ENCODE measurements at places on chromosomes 5 and 9. TPM values are rescaled to one million over a fixed set of nuclear protein-coding genes. Genes with fewer than 3 reads are reported as not detected.

Gene VPS13A
- total RNA-seq, result 26.1 TPM

Gene PPIC
- total RNA-seq, result 45.8 TPM

Gene CLTA
- total RNA-seq, result 760 TPM

- peaks cover 9% of the 10 kb centered on the region for H3K36me3 ChIP-seq
- DNase-seq, result no peak
- H3K27ac ChIP-seq, result no peak overlapping the region
- no peak overlapping the region for H3K4me3 ChIP-seq
- no peaks in the 10 kb centered on the region for H3K27me3 ChIP-seq
- no peaks in the 10 kb centered on the region for H3K4me1 ChIP-seq
These were observed 12.6 kb upstream of the NANS start for GRCh38 chr9:98043915-98044314.

DNA sequence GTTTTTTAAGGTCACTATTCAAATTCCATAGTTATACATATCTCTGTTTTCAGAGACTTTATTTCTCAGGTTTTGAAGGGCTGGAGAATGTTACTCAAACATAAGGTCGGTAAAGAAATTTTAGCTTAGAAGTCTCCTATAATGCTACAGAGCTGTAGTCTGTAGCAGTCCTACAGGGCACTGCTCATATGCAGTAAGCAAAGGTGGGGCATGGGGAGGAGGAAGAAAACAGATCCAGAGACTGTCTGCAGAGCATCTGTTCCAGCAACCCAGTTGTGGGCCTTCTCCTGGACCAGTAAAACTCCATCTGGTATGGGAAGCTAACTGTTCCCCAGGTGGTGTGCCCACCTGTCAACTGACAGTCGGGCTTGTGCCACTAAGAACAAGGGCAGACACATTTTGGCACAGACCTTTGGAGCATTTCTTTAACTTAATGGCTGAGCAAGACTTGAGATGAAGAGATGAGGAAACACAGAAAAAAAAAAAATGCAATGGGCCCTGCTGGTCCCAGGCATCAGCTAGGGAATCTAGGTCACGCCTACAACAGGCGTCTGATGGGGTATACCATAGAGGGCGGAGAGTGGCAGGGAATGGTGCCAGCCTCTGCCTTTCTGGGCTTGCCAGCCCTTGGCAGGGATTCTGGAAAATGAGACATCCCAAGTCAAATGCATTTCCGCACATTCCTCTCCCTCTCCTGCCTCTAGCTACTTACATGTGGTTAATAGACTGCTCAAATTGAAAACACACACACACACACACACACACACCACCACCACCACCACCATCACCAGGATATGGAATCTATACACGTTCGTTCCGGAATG, 218.9 kb downstream of the ARL15 start:
- H3K36me3 ChIP-seq, result no peaks in the 10 kb centered on the region
- H3K4me3 ChIP-seq, result no peak overlapping the region
- no peak for DNase-seq
- no peak overlapping the region for H3K27ac ChIP-seq

Gene UGT3A1
- total RNA-seq, result not detected

Gene EGFL7
- total RNA-seq, result 42.3 TPM

DNA sequence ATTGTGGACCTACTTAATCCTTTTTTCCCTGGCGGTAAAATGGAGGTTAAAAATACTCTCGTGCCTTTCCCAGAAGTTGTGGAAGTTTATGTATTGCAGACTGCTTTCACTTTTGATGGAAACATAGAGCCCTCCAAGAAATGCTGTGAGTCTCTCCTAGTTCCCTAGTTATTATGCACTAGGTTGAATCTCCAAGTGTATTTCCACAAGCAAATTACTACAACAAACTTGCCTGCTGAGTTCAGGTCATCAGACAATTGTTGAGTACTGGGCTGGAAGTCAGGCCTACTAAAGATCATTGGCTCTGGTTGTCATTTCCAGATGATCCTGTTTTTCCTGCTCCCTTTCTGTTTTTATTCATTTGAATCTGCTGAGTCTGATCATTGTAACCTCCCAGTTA, 104.1 kb downstream of the CD180 start:
- no peaks in the 10 kb centered on the region for H3K27me3 ChIP-seq
- H3K4me1 ChIP-seq, result no peaks in the 10 kb centered on the region
- H3K27ac ChIP-seq, result no peak overlapping the region

GRCh38 chr5:31361234-31361633, 167.7 kb downstream of the CDH6 start:
- no peaks in the 10 kb centered on the region for H3K36me3 ChIP-seq
- H3K4me1 ChIP-seq, result no peaks in the 10 kb centered on the region

GRCh38 chr5:8561224-8561840, 692.4 kb downstream of the MTRR start:
- H3K27me3 ChIP-seq, result no peaks in the 10 kb centered on the region
- H3K36me3 ChIP-seq, result no peaks in the 10 kb centered on the region
- H3K4me1 ChIP-seq, result no peaks in the 10 kb centered on the region
- no peak overlapping the region for H3K27ac ChIP-seq

GRCh38 chr9:92982130-92982529, 34.8 kb downstream of the FGD3 start:
- no peak overlapping the region for H3K4me3 ChIP-seq
- DNase-seq, result no peak
- H3K27me3 ChIP-seq, result no peaks in the 10 kb centered on the region
- H3K4me1 ChIP-seq, result no peaks in the 10 kb centered on the region
- no peaks in the 10 kb centered on the region for H3K36me3 ChIP-seq
- no peak overlapping the region for H3K27ac ChIP-seq

Gene SLC36A3
- total RNA-seq, result not detected

- H3K27me3 ChIP-seq, result no peaks in the 10 kb centered on the region
These were observed 23.8 kb downstream of the DAB2 start for GRCh38 chr5:39400713-39401578.

DNA sequence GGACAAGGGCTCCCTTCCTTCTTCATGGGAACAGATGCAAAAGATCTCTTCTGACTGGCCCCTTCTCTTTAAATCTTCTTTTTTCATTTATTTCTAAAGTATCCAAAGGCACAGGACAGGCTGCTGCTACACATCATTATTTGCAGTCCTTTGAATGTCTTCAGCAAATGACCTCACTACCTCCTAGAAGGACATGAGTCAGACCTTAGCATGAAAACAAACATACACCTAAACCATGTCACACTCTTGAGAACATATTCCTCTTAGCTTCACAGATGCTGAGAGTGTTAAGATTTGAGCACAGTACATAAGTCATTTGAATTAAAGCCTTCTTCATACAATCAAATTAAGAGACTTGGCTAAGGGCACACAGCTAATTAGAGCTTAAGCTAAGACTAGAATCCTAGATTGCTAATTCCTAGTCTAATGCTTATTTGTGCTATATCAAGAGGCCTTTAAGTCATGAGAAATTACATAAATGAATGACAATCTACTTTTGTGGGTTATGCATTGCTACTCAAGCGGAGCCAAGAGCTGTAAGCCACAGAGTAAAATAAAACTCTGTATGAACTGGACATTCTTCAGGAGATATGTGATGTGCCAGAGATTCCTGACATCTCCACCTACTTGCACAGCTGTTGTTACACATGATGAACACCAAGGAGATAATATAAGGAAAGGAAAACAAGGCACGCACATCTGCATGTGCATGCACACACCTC, 109.1 kb upstream of the PTGER4 start:
- H3K4me3 ChIP-seq, result no peak overlapping the region
- no peak overlapping the region for H3K27ac ChIP-seq
- no peaks in the 10 kb centered on the region for H3K4me1 ChIP-seq
- DNase-seq, result peak; percentile 78
- H3K36me3 ChIP-seq, result no peaks in the 10 kb centered on the region
- no peaks in the 10 kb centered on the region for H3K27me3 ChIP-seq

- no peak overlapping the region for H3K4me3 ChIP-seq
- H3K27ac ChIP-seq, result no peak overlapping the region
- peaks cover 13% of the 10 kb centered on the region for H3K27me3 ChIP-seq
- H3K4me1 ChIP-seq, result no peaks in the 10 kb centered on the region
- DNase-seq, result no peak
These were observed 726.1 kb upstream of the WWC1 start for GRCh38 chr5:167565189-167565954.

GRCh38 chr9:859251-859650, 17.8 kb downstream of the DMRT1 start:
- H3K4me3 ChIP-seq, result no peak overlapping the region
- no peak overlapping the region for H3K27ac ChIP-seq
- no peaks in the 10 kb centered on the region for H3K4me1 ChIP-seq
- no peak for DNase-seq
- no peaks in the 10 kb centered on the region for H3K36me3 ChIP-seq

Gene HMMR
- total RNA-seq, result 42.5 TPM

DNA sequence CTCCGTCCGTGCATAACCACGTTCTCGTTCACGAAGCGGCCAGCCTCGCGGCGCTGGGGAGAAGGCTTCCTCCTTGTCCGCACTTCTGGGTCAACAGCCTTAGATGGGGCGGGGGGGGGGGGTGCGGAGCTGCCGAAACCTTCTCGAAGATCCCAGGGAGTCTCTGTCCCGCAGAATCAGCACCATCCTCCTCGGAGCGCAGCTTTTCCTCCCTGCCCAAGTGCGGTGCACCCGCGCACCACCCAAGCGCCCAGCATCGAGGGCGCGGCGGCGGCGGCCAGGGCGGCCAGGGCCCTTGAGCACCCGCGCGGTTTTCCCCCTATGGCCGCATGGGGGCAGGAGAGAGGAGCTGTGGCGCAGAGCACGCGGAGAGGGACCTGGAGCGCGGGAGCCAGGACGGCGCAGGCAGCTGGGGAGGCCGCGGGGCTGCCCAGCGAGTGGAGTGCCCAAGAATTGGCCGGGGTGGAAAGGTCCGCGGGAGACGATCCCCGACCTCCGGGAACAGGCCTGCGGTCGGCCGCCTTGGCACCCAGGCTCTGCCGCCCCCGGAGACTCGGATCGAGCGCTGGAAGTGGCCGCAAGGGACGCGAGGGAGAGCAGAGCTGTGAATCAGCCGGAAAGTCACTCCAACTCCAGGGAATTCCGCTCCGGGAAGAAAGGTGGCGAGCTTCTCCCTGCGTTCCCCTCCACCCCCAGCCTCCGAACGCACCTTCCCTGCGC, 43.1 kb downstream of the TMEM174 start:
- H3K36me3 ChIP-seq, result no peaks in the 10 kb centered on the region
- peaks cover 10% of the 10 kb centered on the region for H3K4me1 ChIP-seq
- H3K4me3 ChIP-seq, result peak overlapping the region; percentile 47

- no peak overlapping the region for H3K4me3 ChIP-seq
- no peaks in the 10 kb centered on the region for H3K4me1 ChIP-seq
- no peak for DNase-seq
- no peaks in the 10 kb centered on the region for H3K27me3 ChIP-seq
- H3K36me3 ChIP-seq, result no peaks in the 10 kb centered on the region
- H3K27ac ChIP-seq, result no peak overlapping the region
These were observed 45.1 kb upstream of the GARNL3 start for GRCh38 chr9:127219520-127219919.

DNA sequence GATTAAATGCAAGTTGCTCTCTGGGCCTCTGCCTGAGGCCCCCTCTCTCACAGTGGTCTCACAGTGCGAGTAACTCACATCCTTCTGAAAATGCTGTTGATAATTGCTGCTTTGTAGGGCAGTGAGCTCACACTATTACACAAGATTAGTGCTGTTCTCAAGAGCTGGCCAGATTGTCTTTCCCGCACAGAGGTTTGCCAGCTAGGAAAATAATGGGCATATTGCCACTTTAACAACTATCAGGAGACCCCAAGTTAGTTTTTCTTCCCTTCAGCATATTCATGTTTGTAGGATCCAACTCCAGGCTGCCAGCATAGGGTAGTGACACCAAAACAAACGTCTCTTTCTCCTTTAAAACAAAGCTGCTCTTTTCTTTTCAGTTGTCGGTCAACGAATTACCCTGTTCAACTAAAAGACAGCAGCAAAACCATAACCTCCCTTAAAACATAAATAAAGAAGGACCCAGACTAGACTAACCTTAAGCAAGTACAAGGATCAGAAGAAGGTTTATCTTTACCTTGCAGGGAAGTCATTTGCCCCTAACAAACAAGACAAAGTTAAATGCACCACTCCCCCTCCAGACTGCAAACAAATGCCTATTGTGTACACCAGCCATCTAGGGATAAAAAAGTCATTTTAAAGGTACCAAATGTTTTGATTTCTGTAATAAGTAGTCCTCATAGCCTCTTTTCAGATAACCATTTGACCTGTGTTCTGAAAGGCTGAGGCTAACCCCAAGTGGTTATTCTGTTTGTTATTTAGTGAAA, 91.4 kb downstream of the VCAN start:
- no peak overlapping the region for H3K4me3 ChIP-seq
- H3K36me3 ChIP-seq, result no peaks in the 10 kb centered on the region
- no peak overlapping the region for H3K27ac ChIP-seq
- no peaks in the 10 kb centered on the region for H3K4me1 ChIP-seq
- peaks cover 8% of the 10 kb centered on the region for H3K27me3 ChIP-seq

DNA sequence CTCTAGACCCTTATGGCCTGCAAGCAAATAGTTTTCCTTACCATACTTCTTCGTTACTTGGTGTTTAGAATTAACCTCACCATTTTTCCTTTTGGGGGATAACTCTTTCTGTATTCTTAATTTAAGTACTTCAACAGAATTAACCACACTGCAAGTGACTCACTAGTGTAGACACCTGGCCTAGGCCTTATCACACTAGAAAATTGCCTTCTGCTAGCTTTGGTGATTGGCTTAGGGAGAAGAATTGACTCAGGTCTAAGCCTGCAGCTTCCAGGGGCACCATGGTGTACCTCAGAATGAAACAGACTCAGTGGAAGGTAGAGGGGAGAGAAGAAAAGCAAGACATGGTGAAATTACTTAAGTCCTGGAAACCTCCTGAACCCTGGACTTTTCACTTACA, 112.8 kb upstream of the HMHB1 start:
- no peak for DNase-seq
- H3K4me3 ChIP-seq, result no peak overlapping the region
- H3K27ac ChIP-seq, result no peak overlapping the region
- no peaks in the 10 kb centered on the region for H3K36me3 ChIP-seq
- H3K4me1 ChIP-seq, result no peaks in the 10 kb centered on the region

GRCh38 chr5:180596668-180597231, 5.5 kb upstream of the SCGB3A1 start:
- DNase-seq, result no peak
- no peaks in the 10 kb centered on the region for H3K36me3 ChIP-seq
- H3K27ac ChIP-seq, result no peak overlapping the region
- no peaks in the 10 kb centered on the region for H3K27me3 ChIP-seq
- no peaks in the 10 kb centered on the region for H3K4me1 ChIP-seq

DNA sequence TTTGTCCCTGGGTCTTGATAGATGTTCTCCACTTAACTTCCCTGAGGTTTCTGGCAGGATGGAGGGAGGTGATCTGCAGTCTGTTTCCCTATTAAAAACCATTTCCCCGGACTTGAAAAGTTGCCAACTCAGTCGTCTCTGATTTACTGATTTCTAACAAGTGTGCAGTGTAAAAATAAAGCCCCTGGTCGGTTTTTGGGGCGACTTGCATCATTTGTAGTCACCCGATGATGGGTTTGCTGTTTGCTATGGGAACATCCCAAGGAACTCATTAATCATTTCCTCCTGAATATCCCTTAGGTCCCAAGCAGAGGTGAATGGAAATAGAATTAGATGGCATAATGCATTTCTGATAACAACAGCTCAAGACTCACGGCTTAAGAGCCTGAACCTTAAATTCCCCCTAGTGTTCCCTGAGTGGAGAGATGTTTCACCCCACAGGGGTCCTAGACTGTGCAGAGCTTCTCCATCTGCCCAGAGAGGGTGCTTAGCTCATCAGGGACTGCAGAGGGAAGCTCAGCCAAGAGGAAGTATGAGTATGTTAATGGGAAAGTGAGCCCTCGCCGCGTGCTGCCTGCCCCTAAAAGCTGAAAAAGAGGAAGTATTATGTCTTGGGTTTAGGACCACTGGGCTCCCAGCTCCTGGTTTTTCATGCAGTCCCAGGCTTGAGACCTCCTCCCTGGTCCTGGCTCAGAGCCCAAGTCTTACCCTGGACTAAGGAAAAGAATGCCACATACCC, 115.1 kb upstream of the DAP start:
- no peaks in the 10 kb centered on the region for H3K36me3 ChIP-seq
- H3K4me1 ChIP-seq, result no peaks in the 10 kb centered on the region
- DNase-seq, result no peak
- no peak overlapping the region for H3K27ac ChIP-seq

Measured in Panc1 (cell line).